ENCODE measurements at places on chromosomes 12 and 14.

GRCh38 chr14:30443368-30444007 lies 115.5 kb upstream of the G2E3 start:
- no peak for DNase-seq

DNA sequence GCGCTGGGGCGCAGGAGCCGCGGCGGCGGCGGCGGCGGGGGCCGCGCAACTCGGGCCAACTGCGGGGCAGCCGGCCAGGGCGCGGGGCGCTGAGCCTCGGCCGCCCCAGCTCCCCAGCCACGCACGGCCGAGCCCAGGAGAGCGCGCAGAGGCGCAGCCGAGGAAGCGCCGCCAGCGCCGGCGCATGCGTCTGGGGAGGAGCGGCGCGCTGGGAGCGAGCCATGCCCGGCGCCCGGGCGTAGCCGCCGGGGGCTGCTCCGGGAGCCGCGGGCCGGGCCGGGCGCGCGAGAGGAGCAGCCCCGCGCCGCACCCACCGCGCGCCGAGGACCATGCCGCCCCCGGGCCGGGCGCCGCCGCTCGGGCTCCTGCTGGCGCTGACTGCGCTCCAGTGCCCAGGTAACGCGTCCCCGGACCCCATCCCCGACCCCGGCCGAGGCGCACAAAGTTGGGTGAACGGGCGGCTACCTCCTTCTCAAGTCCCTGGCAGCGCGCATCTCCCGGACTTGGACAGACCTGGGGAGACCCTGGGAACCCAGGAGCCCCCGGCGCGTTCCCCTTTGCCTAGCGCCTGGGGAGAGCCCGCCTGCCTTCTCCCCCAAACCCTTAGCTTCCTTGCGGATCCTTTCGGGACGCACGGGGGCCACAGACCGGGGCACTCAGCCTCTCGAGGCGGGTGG lies 121.4 kb downstream of the AACS start:
- no peak for DNase-seq

- DNase-seq = no peak
Measured at GRCh38 chr14:33691907-33692306, 259.0 kb downstream of the EGLN3 start.

GRCh38 chr12:92486443-92487137 lies 216.2 kb upstream of the PLEKHG7 start:
- no peak for DNase-seq

- peak; percentile 11 for DNase-seq
Measured at GRCh38 chr12:18224745-18225144, 36.6 kb upstream of the PIK3C2G start.

DNA sequence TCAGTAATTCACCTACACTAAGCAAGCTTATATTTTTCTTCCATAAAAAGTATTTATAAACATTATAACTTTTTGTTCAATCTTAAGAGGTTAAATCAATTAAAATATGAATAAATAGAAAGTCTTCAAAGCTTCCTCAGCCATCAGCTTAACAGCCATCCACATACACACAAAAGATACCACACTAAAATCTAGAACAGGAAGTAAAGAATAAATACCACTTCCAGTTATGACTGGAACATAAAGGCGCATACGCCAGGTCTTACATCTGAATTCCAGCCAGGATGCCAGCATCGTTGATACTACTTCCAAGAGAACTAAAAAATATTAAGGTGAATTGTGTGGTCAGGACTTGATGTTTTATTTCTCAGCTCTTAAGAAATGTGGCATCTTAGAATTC lies 17.0 kb downstream of the SIX1 start:
- no peak for DNase-seq

GRCh38 chr12:50314636-50315312 lies 31.5 kb upstream of the LIMA1 start:
- peak; percentile 27 for DNase-seq

DNA sequence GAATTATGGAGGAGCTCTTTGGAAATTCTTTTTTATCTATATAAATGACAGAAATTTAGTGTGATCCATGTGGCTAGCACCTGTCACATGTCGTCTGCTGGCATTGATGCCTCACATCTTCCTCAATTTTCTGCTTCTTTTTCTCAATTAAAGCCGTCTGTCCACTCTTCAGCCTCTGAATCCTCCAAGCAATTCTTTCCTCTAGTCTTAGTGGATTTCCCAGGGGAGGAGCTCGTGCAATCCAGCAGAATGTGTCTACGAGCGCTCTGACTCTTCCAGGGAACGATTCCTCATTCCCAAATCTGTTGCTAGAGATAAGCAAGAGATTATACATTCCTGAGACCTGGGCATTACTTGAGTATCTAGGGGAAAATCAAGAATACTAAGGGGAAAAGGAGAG lies 176.6 kb downstream of the EMP1 start:
- DNase-seq = no peak

DNA sequence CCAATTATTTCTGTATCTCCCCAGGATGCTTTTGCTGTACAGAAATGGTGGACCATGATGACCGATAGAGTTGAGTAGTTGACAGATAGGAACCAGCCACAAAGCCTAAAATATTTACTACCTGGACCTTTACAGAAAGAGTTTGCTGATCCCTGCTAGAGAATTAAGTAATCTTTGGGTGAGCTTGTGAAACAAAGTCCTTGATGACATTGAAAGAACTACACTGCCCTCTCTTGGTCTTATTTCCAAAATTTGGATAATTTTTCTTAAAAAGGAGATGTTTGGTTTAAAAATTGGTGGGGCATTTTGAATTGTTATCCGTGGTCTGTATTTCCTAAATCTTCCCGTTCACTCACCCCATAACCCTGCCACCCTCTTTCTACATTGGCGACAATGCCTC lies 13.7 kb upstream of the TCTN1 start:
- peak; percentile 27 for DNase-seq

GRCh38 chr12:14454098-14454907 lies 88.8 kb downstream of the ATF7IP start:
- DNase-seq = no peak

DNA sequence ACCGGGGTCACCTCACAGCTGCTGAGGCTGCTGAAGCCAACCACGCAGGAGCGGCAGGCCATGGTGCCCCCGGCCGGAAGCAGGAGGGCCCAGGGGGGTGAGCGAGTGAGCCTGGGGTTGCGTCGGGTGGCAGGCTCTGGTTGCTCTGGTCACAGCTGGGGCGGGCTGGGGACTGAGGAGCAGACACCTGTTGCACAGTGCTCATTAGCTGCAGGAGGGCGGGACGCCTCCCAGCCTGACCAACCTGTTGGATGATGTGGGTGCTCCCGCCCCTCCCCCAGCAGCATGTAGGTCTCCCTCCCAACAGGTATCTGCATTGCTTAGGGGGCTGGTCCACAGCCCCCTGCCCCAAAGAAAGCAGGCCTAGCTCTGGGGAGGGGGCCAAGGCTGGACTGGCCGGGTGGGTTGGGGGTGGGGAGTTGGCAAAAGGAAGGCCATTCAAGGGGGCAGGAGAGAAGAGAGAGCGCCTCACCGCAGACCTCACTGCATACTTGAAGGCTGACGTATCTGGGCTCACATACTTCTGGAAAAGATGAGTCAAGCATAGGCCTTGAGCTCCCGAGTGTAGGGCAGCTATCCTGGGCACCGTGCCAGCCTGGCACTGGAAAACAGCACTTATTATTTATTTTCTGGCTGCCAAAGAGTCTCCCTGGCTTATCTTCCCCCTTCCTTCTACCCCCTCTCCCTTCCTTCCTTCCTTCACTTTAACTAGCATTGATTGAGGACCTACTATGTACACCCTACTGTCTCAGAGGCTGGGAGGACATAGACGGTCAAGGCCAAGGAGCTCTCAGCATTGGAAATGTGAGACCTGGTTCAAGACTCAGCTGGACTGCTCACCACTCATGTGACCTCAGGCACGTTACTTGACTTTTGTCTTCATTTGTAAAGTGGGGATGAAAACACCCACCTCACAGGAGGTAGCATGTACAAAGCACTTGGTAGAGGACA lies at the start of gene KRT80:
KRT80 (minus strand) TSS at position 174 of the 951 bp plus-strand sequence; CDS start at position 62, 112 bp downstream.
- DNase-seq = peak; percentile 97

DNA sequence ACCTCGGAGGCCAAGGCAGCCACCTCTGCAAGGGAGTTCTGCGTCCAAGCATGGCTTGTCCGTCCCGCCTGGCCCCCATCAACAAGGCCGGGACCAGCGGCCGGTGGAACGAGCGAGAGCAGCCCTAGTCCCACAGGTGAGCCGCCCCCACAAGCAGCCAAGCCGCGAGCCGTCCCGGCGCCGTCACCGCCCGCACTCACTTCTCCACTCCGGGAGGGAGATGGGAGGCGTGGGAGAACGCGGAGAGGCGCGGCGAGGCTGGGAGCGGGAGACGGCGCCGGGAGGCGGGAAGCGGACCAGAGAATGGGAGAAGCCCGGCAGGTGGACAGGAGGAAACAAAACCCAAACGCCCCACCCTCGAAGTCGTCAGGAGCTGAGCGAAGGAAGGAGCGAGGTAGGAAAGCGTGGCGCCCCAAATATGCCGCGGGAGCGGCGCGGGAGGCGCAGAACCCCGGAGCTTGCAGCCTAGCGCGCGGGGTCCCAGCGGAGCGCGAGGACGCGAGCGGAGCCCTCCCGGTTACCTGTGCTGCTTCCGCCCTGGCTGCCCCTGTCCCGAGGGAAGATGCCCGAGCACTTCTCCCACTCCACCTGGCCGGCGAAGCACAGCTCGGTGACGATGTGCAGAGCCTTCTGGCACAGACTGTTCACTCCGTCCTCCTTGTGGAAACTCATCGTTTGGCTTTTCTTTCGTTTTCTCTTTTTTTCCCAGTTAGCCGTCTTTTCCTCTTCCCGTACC lies 600 bp downstream of the SYT10 start:
- DNase-seq = no peak

DNA sequence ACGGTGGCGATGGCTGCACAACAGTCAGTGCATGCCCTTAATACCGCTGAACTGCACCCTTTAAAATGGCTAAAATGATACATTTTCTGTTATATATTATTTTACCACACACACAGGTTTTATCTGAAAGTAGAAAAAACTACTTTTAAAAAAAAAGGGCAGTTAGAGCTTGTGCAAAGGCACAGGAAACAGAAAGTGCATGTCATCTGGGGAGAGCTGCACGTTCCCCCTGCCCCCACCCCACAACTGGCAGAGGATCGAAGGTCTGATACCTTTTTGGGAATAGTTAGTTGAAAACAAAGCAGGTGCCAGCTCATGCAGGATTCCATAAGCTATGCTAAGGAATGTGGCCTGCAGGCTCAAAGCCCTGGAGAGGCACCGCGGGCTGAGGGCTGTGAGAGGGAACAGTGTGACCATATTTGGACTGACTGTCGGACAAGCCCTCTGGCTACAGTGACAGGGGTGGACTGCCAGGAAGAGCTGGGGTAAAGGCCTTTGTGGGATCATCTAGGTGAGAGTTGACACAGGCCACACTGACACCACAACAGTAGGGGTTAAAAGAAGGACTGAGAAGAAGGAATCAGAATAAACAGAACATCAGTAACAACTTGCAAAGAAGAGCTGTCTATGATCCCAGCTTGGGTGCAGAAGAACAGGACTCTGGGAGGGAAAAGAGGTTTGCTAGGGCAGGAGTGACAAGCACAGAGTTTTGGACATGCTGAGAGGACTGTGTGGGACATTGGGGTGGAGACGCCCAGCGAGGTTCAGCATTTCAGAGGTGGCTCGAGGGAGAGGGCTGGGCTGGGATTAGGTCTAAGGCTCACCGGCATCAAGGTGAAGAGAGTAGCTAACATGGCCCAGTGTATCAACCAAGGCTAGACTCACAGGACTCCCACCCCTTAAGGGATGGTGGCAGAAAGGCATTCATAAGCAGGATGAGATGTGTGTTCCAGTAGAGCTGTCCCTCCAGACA lies 54.6 kb downstream of the ACTN1 start:
- DNase-seq = no peak

DNA sequence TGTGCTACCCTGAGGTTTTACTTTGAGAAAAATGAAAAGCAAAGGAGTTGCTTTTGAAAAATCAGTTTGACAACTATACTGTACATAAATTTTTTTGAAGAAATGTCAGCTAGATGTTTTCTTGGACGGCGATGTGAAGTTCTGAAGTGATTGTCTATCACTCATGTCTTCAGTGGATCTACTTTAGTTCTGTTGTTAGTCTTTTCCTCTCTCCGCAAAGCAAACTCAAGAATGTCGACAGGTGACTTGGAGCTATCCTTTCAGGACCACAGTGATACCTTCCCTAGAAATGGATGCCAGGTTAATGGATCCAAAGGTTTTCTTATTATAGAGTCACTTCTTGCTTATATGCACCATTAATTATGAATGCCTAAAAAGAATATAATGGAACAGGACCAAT lies 1.2 kb downstream of the PTPRO start:
- no peak for DNase-seq

GRCh38 chr12:62800707-62801400 lies 134.1 kb downstream of the PPM1H start:
- no peak for DNase-seq

DNA sequence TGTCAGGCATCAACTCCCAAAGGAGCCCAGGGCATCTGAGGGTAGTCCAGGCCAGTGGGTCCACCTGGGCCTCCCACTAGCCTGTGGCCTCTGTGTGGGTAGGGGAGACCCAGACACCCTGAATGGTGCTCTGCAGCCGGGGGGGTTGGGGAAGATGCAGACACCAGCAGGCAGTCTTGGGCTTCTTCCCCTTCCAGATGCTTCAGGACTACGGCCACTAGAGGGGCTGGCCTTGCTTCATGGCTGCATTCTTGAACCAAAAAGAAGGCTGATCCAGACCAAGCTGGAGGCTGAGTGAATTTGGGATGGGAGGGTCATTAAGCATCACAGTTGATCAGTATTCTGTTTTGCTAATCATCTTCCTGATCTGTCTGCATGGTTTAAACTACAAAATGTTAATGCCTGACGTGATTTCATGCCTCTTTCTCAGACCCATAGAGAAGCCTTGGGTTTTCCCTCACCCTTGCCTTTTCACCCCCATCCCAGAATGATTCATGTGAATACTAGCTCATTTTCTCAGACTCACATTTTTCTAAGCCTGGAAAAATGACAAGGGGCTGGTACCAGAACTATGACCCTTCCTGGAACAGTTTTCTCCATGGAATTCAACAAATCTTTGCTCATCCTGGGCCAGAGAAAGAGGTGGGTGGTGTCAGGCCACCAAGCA lies 134.2 kb downstream of the NTF3 start:
- no peak for DNase-seq

GRCh38 chr12:64739778-64740177 lies 19.4 kb downstream of the GNS start:
- DNase-seq = no peak

GRCh38 chr12:132385923-132386751 lies 56.7 kb upstream of the GALNT9 start:
- DNase-seq = no peak

- DNase-seq = no peak
Measured at GRCh38 chr12:130459916-130460315, 122.2 kb downstream of the PIWIL1 start.

- no peak for DNase-seq
Measured at GRCh38 chr12:32902287-32902997, 5.9 kb upstream of the PKP2 start.

- no peak for DNase-seq
Measured at GRCh38 chr12:98532687-98533304, 17.4 kb downstream of the TMPO start.

- peak; percentile 8 for DNase-seq
Measured at GRCh38 chr12:31629756-31630732, 29.4 kb upstream of the ETFBKMT start.

DNA sequence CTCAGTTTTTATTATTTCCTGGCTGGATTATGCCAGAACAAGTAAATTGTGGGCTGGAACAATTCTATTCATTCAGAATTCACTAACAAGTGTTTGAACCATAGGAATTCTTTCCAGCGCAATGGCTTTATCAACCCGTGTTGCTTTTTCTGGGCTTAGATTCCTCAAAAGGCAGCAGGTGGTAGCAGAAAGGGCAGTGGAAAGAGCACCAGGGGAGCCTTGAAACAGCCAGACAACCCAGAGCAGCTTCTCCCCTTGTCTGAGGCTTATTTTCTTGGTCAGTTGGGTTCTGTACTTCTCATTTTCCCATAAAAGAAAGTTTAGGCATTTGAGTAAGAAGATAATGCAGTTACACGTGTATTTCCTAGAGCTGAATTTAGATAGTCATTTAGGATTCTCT lies 130.7 kb downstream of the OTOGL start:
- no peak for DNase-seq

Data from AG09319 (cell line).